ENCODE measurements at places on chromosomes 3 and 15. TPM values are rescaled to one million over a fixed set of nuclear protein-coding genes. Genes with fewer than 3 reads are reported as not detected.

MUC20 gene
- not detected for total RNA-seq

IL16 gene
- 0.50 TPM for total RNA-seq

SLC27A2 gene
- total RNA-seq: not detected

NPAP1 gene
- total RNA-seq: not detected

WNT7A gene
- 0.47 TPM for total RNA-seq

EXD1 gene
- total RNA-seq: not detected

SCAANT1 gene
- total RNA-seq: not detected

Measured in HT1080 (cell line).